ENCODE measurements at places on chromosomes 12 and 14.

- DNase-seq: no peak
Observed at GRCh38 chr12:47828976-47829482, 9.3 kb upstream of the HDAC7 start.

DNA sequence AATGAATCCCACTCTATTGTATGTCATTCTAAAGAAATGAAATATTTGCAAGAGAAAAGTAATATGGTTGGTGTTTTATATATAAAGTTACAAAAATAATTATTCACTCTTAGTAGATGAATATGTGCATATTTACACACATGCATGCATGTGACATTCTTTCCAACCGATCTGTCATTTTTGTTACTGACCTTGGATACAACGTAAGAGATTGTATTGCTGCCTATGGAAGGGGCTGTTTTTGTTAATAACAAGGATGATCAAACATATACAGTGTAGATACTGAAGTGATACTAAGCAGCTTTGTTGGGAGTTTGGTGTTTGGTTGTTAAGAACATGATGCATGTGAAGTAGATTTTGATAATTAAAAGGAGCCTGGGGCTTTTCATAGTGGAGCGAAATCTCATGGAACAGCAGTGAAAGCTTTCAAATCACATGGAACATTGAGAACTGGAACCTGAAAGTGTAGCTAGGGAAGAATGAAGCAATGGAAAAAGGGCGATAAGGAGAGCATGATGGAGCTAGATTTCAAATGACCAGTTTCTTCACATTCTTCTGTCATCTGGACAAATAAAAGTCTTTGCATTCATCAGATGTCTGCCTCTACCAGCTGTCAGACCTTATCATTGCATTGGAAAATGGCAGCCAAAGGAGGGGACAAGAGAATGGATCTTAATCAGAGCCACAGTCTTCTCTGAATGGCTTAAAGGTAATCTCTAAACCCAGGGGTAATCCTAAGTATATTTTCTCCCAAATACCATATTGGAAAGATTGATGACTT, 10.0 kb downstream of the BORCS5 start:
- no peak for DNase-seq

DNA sequence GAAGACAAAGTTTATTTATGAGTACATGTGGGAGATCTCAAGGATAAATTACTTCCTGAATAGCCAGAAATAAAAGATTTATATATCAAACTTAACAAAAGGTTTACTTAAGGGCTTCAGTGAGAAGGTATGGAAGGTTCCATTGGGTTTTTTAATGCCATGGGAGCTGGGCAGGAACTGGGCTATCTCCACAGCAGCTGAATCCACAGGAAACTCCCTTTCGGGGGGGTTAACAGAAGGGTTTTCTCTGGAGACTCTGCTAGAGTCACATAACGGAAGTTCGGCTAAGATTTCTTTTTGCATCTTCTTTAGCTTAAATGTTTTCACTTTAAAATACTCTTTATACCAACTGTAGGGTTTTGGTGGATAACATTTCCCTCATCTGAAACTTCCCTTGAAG, 113.5 kb downstream of the UNC79 start:
- DNase-seq: no peak

DNA sequence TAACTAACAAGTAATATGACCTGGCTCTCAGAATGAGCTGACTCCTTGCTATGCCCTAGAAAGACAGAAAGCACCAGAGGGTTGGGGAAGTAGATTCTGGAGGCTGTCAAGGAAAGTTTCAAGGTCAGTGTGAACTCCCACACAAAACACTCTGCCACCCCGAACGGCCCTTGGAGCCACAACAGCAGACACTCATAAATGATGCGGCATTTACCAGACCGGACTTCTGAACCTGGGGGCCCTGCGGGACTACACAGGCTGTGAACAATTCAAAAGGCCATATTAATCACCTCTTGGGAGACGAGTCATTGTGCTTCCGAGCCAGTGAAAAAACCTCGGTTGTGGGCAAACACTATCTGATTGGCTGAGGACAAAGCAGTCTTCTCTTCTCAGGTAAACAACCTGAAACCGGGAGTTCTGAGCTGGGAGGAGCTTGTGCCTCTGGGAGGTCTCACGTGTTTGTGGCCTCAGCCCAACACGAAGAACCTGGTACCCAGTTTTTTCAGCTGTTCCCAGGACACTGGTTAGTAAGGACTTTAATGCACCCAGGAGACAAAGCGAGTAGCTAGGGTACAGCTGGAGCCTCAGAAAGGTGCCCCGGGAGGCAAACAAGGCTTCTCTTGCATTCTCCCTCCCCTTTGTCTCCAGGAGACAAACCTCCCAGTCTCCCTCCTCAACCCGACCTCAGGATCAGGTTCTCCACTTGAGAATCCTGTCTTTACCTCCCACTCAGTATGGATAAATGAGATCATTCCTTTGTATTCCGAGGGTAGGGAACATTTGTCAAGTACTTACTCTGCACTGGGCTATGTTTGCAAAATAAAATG, 35.3 kb downstream of the VWF start:
- no peak for DNase-seq

- DNase-seq: peak; percentile 12
Observed at GRCh38 chr12:48882315-48882687, 16.6 kb upstream of the RND1 start.

GRCh38 chr14:60092526-60092920, 800 bp downstream of the PCNX4 start:
- DNase-seq: no peak

GRCh38 chr14:23483236-23483854, 13.8 kb downstream of the NGDN start:
- DNase-seq: no peak

GRCh38 chr12:1724250-1724649, 33.4 kb downstream of the ADIPOR2 start:
- no peak for DNase-seq

GRCh38 chr12:286531-287300, 24.1 kb upstream of the SLC6A13 start:
- DNase-seq: no peak

DNA sequence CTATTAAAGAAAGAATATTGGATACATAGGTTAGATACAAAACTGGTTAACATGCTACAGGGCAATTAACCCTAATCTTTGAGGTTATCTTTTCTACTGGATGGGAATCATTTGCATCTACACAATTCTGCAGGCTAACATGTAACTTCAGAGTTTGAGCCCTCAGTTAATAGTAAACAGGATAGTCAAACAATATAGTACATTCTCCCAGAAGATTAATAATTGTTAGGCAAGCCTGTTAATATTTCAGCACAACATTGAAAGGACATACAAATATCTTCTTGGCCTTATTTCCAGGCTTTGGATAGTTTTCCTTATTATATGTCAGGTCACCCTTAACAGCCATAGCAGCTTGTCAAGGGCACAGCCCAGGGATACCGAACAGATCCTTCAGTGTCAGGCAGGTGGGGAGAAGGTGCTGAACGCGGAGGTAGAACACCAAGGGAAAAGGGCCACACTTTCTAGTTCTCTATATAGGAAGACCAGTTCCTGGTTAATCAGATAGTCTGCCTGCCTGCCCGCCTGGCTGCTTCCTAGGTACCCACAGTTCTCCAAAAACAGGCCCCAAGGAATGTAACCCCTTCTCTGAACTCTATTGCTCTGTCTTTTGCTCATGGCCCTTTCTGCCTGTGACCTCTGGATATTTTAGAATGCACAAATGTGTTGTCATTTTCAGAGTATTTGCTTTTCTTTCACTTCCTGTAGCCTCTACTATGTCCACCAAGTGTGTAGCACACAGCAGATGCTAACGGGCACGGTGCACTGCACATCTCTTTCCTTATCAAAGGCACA, 256.0 kb downstream of the PCNX1 start:
- no peak for DNase-seq

DNA sequence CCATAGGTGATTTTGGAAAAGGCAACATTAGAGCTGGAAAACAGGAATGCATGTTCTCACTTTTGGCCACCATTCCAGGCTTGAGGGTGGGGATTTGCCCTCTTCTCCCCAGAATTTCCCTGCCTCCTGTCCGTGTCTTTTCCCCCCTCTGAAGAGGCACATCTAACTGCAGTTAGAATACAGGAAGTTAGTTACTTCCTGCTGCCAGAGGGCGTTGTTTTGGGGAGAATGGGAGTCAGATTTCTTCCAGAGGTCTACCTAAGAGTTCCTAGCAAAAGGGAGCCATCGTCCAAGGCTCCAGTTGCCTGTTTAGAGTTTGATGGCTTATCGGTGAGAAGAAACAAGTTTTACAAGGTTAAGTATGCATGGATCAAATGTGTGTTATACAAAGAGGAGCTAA, 112.8 kb upstream of the IGF1 start:
- DNase-seq: no peak

DNA sequence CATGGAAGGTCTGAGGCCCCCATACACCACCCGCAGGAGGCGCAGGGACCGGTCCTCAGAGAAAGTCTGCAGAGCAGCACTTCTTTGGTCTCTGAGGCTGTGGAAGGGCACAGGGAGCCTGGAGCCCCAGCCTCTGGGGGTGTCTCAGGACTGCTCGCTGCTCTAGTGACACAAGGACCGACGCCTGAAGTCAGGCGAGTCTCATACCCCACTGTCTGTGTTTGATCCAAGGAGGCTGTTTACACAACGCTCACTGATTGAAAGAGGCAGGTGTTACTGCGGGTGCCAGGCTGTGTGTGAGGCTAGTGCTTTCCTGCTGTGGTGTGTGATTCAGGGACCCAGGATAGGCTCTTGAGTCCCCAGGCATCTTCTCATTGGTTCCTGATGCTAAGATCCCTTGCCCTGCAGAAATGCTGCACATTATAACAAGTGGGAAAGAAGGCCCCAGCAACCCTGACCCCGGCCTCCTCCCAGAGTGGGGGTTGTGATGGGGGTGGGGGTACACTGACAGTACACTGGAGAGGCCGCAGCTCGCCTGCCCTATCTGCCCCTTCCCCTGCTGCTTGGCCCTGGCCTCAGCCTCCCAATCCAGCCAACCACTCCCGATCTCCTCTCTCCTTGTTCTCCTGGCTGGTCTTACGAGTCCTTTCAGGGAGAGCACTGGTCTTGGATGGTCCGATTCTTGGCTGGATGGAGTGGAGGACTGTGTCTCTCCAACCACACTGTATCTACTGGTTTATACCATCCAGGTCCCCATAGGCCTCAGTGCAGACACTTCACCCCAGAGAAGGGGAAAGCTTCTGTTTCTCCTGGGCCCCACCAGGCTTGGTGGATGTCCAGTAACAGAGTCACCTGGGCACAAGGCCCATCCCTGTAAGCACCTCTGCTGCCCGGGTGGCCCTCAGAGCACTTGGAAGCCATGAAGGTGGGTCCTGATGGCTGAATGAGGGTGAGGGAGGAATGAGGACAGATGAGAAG, 6.6 kb downstream of the CACNA2D4 start:
- DNase-seq: no peak

- no peak for DNase-seq
Observed at GRCh38 chr12:44317651-44318126, 481.8 kb downstream of the TMEM117 start.

DNA sequence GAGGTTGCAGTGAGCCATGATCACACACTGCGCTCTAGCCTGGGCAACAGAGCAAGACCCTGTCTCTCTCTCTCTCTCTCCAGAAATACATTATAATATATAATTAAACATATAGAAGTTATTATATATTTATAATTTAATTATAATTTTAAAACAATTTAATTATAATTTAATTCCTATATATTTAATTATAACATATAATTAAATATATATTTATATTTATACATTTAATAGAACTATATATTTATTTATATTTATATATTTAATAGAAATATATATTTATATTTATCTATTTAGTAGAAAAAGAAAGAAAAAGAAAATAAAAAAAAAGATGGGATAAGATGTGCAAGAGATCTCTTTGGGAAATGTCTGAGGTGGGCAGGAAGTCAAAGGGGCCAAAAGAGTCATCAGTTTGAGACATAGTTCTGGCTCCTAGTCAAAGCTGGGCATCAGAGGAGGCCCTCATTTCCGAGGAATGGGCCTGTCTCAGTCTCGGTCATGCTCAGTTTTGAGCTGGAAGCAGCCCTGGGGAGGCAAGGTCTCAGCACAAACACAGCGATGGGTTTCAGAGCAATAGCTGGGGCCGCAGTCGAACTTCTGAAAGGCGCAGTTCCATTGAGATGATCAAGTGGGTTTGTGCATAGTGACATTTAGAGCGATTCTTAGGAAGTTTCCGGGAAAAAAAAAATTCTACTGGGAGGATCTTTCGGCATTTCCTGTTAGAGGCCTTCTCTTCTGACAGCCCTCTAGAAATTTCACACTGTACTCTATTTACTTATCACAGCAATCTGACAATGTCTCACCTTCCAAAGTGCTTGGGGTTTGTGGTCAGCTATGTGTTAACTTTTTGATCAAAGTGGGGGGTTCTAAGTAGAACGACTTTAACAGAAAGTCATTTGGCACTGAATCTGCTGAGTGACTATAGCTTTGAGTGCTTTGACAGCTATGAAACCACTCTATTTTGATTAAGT, 58.7 kb upstream of the GZMB start:
- DNase-seq: no peak

GRCh38 chr12:120532701-120533238, 1.4 kb upstream of the RNF10 start:
- no peak for DNase-seq

DNA sequence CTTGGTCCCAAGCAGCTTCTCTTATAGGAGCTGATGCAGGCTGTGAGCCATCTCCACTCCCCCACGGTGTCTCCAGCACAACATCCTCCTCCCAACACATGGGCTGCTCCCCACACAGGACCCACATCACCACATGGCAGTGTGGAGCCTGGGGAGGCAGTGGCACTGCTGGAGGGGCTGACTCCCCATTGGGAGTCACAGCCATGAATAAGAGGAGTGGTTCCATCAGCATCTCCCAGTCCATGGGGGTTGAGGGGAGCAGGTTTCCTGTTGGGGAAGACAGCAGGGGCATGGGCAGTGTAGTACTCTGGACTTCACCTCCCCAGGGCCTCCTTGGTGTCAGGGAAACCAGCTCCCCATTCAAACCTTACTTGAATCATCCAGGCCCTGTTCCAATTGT, 40.5 kb upstream of the OXA1L start:
- DNase-seq: no peak

GRCh38 chr12:92547906-92548305, 154.9 kb upstream of the PLEKHG7 start:
- DNase-seq: no peak

DNA sequence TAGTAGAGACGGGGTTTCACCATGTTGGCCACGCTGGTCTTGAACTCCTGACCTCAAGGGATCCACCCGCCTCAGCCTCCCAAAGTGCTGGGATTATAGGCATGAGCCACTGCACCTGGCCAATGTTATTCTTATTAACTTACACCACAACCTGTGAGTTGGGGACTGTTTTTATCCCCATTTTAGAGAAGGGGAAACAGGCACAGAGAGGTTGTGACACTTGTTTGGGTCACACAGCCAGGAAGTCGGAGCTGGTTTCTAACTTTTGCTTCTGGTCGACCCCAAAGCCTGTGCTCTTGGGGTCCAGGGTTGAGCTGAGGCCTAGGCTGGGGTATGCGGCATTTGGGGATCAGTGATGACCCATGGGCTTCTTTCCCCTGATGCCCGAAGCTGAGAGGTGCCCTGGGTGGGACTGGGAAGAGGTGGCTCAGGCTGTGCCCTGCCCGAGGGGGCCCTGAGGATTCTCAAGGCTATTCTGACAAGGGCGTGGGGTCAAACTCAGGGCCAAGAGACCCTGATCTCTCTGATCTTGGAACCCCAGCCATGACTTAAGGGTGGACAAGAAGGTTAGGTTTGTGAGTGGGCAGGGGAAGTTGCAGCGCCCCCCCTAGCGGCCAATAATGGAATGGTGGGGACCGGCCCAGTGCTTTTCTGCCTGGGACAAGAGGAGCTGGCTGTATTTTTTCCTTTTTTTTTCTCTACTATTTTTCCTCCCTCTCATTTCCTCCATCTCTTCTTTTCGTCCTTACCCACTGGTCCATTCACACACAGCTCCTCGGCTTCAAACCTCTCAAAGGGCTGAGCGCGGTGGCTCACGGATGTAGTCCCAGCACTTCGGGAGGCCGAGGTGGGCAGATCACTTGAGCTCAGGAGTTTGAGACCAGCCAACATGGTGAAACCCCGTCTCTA, 3.0 kb downstream of the SDSL start:
- no peak for DNase-seq
